ENCODE measurements at places on chromosomes 4 and X.

DNA sequence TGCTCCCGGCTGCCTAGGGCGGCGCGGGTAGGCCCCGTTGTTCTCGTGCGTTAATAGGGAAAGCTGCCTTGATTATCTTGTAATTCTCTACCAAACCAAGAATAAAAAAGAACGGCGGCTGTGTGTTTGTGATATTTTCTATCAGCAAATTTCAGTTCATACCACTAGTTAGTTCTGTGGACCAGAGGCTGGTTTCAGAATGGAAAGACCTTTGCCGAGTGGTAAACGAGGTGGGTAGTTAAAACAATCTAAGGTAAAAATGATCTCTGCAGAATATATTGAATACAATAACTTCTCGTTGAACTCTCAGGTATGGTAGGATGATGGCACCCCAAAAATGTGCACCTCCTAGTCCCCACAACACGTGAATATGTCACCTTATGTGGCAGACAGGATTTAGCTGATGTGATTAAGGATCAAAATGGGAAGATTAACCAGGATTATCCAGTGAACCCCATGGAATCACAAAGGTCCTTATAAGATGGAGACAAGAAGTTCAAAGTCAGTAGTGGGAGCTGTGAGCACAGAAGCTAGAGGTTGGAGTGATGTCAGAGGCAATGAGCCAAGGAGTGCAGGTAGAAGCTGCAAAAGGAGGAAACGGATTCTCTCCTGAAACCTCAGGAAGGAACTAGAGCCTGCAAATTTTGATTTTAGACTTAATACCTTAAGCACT lies 574 bp upstream of the CFAP97 start:
- peak; percentile 70 for DNase-seq

DNA sequence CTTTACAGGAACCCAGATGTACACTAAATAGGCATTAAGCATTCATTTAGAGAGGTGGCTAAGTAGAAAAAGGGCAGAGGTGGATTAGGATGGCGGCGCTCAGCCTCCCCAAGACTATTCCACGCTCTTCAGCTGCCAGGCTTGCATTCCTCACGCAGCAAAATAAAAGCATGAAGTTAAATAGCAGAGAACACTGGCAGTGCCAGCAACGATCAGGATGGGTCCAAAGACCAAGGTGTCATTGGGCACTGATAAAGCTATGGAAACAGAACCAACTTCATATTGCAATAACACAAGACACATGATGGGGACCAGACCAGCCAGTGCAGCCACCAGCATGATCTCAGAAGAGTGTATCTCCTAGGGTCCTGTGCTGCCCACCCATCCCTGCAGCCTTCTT lies 42.0 kb downstream of the TMEM156 start:
- DNase-seq: no peak

GRCh38 chr4:75547647-75548387 lies 8.0 kb upstream of the ODAPH start:
- DNase-seq: no peak

DNA sequence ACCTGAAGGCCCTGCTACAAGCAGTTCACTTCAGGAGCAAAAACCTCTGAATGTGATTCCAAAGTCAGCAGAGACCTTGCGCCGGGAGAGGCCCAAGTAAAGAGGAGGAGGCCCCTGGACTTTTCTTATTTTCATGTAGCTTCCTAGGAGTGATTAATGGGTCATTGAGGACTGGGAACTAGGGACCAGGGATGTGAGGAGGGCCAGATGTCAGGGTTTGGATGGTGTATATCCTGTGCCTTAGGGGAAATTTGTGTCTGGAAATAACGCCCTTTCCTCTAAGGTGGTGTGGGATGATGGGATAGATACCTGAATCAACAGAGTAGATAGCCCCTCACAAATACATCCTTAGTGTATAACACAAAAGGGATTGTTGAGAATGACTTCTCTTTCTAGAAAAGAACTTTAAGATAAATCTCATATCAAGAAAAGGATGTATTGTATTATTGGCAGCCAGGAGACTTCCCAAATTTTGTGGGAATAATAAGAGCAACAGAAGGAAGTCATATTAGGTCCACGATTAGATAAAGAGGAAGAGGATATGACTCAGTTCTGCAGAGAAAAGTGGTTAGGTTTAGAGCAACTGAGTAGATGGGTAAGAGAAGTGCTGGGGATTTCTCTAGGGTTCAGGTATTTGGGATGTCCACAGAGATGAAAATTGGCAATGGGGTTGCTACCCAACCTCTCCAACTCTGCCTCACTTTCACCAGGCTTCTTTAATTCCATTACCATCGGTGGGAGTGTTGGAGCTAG lies 1.1 kb downstream of the ITGB1BP2 start:
- no peak for DNase-seq

DNA sequence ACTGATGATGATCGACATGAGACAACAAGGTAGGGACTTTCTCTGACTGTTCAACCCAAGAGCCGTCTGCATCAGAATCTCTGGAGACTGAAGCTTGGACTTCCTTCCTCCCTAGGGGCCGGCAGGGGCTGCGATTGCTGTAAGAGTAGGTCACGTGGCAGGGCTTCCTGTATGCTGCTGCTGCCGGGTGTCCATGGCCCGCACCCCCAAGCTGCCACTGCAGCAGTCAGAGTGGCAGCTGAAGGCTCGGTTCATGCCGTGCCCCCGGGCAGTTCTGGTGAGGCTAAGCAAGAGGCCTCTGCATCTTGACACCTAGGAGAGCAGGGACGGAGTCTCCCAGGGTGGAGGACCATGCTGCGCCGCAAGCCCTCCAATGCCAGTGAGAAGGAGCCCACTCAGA lies at the start of gene SASH3:
SASH3 (plus strand) TSS at position 203 of the 400 bp plus-strand sequence; CDS start at position 352, 149 bp downstream.
- no peak for DNase-seq

GRCh38 chr4:146260521-146260920 lies 46.2 kb downstream of the REELD1 start:
- DNase-seq: no peak

DNA sequence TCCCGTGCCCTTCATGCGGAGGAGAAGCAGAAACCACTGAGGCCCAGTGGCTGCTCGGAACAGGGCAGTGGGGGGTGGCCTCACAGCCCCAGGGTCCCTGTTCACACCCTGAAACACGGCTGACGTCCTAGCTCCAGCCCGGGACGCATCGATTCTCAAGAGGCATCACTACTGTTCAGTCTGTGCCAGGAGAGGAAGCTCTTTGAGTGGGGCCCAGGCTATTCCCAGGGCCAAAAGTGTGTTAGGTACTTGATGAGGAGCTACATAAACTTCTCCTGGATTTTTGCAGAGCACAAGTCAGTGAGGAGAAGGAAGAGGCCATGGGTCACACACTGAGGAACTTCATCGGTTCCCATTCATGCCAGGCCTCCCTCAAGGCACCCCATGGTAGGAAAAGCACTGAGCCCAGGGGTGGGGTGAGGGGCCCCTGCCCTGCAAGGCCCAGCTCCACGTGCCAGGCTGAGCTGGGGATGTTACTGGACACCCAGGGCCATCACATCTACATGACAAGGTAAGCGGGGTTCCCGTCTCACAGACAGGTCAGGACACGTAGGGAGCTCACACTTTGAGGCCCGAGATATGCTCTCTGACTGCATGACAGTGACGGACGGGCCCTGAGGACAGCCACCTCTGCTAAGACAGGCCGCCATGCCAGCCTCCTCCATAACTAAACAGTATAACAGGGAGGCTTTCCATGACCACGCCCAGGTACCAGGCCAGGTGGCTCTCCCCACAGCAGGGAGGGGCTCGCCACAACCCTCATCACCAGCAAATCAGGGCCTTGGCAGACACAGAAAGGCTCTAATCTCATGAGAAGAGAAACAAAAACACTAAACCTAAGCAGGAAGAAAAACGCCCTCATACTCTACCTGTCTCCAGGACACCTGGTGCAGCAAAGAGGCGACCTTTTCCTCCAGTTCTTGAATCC lies 12.4 kb downstream of the TNIP2 start:
- no peak for DNase-seq

DNA sequence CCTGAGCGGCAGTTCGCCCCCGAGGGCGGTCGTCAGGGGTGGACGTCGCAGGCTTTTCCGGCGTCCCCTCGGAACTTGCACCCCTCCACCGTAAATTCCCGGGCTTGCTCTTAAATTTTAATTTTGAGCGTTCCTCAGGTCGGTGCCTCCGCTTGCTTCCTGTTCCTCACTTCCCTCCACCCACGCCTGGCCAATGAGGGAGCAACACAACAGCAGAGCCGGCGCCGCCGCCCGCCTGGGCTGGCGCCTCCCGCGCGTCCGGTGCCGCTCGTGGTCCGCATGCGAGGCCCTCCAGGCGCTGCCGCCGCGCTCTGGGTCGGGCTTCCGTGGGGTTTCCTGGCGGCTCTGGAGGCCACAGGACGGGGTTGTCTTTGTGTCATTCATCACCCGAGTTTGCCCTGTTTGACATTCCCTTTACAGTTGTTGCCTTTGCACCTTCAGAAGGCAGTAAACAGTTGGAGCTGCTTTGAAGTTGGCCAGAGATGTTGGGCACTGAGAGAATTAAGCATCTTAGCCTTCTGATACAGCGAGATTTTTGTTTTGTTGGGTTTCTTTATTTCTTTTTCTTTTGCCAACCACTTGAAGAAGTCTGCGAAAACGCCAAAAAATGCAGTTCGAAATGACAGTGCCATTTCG lies 692 bp downstream of the SPCS3 start:
- peak; percentile 58 for DNase-seq

GRCh38 chrX:119693040-119693995 lies at the start of gene SEPTIN6:
TSS of gene SEPTIN6 (minus strand) at chrX:119693168. CDS start at chrX:119693105, 63 bp downstream.
- peak; percentile 31 for DNase-seq

DNA sequence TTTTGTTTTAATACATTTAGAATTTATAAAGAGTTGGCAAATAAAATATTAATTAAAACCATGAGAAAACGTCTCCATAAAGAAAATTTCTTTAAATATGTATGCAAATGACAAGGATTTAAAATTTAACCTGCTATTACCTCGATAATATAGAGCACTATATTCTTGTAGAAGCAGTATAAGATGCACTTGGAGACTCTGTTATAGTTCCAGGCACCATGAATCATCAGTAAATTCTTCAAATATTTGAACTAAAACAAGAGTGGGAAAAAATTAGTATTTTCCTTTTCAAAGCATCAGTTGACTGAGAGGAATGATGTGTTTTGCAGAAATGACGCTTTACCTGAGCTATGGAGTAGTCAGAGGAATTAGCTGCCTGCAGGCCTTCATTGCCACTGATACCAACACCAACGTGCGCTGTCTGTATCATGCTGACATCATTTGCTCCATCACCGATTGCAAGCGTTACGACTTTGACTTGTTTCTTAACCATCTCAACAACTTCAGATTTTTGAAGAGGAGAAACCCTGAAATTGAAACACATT lies 67.3 kb downstream of the SHISA3 start:
- no peak for DNase-seq

GRCh38 chr4:11791797-11792196 lies 363.1 kb upstream of the HS3ST1 start:
- DNase-seq: no peak

DNA sequence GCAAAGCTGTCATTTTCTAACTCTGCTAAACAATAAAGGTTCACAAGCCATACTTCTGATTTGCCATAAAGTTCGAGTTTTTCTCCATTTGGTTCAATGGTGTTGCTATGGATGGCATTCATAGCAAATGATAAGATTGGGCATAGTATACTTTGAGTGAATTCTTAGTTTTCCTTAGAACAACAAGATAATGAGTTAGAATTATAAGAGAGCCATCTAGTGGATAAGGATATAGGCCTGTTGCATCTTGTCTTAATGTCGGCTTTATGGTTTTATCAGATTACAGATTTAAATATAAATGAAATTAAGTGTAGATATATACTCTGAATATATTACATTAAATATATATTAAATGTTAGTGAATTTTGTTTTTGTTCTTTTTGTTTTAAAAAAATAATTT lies 644.6 kb downstream of the IL1RAPL1 start:
- DNase-seq: no peak

GRCh38 chr4:44287505-44287904 lies 161.1 kb downstream of the KCTD8 start:
- DNase-seq: no peak

GRCh38 chr4:110704748-110705439 lies 82.0 kb upstream of the PITX2 start:
- DNase-seq: no peak

- no peak for DNase-seq
Measured at GRCh38 chr4:108081256-108081655, 87.5 kb downstream of the LEF1 start.

- no peak for DNase-seq
Measured at GRCh38 chrX:92231391-92231790, 452.2 kb downstream of the PCDH11X start.

DNA sequence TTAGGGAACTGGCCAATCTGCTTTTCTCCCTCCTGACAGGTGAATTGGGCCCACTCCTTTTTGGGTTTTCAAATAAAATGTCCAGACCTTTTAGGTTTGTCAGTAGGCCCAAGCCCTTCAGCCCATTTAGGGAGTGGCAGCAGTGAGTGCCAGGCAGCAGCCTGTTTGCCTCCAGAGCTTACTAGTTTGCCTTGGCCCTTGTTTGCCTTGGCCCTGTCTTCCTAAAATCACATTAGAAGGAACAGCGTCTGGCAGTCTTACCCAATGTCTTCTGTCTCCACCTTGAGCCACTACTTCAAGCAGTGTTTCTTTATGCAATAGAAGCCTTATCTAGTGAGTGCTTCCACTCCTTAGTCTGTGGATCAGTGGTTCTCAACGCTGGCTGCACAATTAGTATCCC lies 117.1 kb downstream of the TMEM164 start:
- peak; percentile 89 for DNase-seq

DNA sequence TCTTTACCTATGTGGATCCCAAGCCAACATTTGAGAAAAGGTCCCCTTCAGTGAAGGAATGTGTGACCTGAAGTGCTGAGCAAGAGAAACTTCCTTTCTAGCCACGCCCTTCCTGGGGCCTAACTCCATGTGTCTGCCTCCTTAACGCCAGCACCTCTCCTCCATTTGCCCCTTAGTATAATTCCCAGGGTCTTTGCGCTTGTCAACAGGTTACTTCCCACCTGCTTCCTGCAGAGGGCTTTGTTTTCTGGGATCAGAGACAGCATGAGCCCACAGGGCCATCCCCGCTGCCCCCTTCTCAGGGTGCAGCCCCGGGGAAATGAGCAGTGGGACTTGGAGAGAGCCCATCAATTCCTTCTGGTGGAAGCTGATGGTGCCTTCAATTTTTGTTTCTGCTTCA lies 45.9 kb upstream of the DRD5 start:
- no peak for DNase-seq
